ENCODE measurements at places on chromosomes 5 and 9. TPM values are rescaled to one million over a fixed set of nuclear protein-coding genes. Genes with fewer than 3 reads are reported as not detected.

Gene KLHL9
- 73.6 TPM for total RNA-seq

Gene TUSC1
- total RNA-seq, result 10.0 TPM

Gene UGT3A2
- not detected for total RNA-seq

Gene BARHL1
- total RNA-seq, result not detected

Gene NFIB
- 240 TPM for total RNA-seq

Gene CDKN2A
- not detected for total RNA-seq

Gene HAPLN1
- total RNA-seq, result 7.2 TPM

Gene SLC6A19
- total RNA-seq, result not detected

Gene AQP7
- not detected for total RNA-seq

Gene SIT1
- not detected for total RNA-seq

Gene WNT8A
- not detected for total RNA-seq

Gene CSNK1A1
- total RNA-seq, result 387 TPM

Gene IRGM
- not detected for total RNA-seq

Gene PGM5
- 1.6 TPM for total RNA-seq

Gene KIF4B
- 0.63 TPM for total RNA-seq

Gene PARP8
- 61.3 TPM for total RNA-seq

Gene DMRT3
- not detected for total RNA-seq

Gene PCDHB10
- total RNA-seq, result 26.3 TPM

Gene EGFL7
- 12.8 TPM for total RNA-seq

Gene IL17B
- not detected for total RNA-seq

Gene PCDHGA5
- total RNA-seq, result 17.8 TPM

Gene PCDHGC5
- total RNA-seq, result 20.0 TPM

Gene NDUFS4
- 60.7 TPM for total RNA-seq

Gene LECT2
- total RNA-seq, result not detected

Gene GAS1
- 17.8 TPM for total RNA-seq

Gene FBXL17
- total RNA-seq, result 55.1 TPM

Gene GLRA1
- not detected for total RNA-seq

Gene PRR7
- 11.9 TPM for total RNA-seq

Gene SLC2A6
- 17.2 TPM for total RNA-seq

Gene ADRA1B
- 1.3 TPM for total RNA-seq

Gene NANS
- 19.1 TPM for total RNA-seq

Gene PCA3
- 1.6 TPM for total RNA-seq

Gene ERGIC1
- total RNA-seq, result 54.1 TPM

Gene TMEFF1
- total RNA-seq, result 58.5 TPM

Gene SLC34A1
- not detected for total RNA-seq

Gene GRM6
- total RNA-seq, result 0.63 TPM

Gene OR1Q1
- total RNA-seq, result not detected

Gene SLF1
- total RNA-seq, result 47.6 TPM

Gene TSSK1B
- 0.31 TPM for total RNA-seq

Gene ROR2
- 0.94 TPM for total RNA-seq

Gene CDKN2B-AS1
- 0.63 TPM for total RNA-seq

Gene PCDHB16
- 10.6 TPM for total RNA-seq

Gene NEUROG1
- 1.6 TPM for total RNA-seq

Gene MSX2
- not detected for total RNA-seq

Gene UNC13B
- 31.9 TPM for total RNA-seq

Gene SLC36A2
- not detected for total RNA-seq

Gene TBC1D2
- 5.9 TPM for total RNA-seq

Gene CARTPT
- 0.63 TPM for total RNA-seq

Gene TBC1D9B
- total RNA-seq, result 75.1 TPM

Gene CTNND2
- 136 TPM for total RNA-seq

Gene BTNL9
- 5.6 TPM for total RNA-seq

Gene SHOC1
- not detected for total RNA-seq

Gene IFNA2
- total RNA-seq, result not detected

Gene ZDHHC21
- total RNA-seq, result 62.0 TPM

Gene CDX1
- not detected for total RNA-seq

Gene RUSC2
- total RNA-seq, result 66.4 TPM

Gene SLC36A3
- total RNA-seq, result not detected

Gene IL5
- not detected for total RNA-seq

Gene GFPT2
- 18.5 TPM for total RNA-seq
